GDM1 (cell line): ENCODE measurements at places on chromosomes 2 and 18.

- DNase-seq = no peak
Measured at GRCh38 chr2:36561237-36561944, 36.6 kb downstream of the FEZ2 start.

- no peak for DNase-seq
Measured at GRCh38 chr18:79859314-79859713, 61.6 kb downstream of the KCNG2 start.

- DNase-seq = peak; percentile 54
Measured at GRCh38 chr2:24382363-24383073, 22.2 kb upstream of the ITSN2 start.

DNA sequence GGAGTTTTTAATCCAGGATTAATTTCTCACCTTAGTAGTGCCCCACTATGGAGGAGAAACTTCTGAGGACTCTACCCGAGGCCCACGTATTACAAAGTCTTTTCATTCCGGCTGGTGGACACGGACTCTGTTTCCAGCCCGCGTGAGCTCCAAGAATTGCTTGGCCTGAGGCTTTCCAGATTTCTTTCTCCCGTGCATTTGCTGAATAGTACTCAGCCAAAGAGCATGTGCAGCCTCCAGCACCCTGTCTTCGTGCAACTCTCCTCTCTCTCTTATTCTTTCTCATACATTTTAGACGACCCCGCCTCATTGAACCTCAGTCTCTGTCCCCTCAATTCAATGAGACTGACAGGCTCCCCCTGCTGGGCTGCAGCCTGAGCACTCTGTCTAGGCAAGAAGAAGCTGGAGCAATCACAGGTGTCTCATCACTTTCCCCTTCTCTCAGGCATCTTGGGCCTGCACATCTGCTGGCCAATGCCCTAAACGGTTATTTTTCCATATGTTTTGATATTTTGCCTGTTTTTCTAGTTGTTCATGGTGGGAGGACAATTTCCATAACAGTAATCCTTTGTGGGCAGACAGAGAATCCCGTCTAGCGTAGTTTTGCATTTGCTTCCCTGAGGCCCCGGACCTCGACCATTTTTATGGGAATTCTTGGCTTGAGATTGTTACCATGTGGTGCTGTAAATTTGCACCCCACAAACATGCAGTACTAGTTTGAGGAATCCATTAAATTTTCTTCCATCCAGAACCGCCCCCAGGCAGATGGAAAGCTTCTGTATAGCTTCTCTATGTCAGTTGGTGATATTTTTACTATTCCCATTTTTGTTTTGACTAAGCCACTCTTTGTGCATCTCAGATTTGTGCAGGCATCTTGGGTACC is 50.1 kb upstream of the LPIN2 start:
- DNase-seq = peak; percentile 59

DNA sequence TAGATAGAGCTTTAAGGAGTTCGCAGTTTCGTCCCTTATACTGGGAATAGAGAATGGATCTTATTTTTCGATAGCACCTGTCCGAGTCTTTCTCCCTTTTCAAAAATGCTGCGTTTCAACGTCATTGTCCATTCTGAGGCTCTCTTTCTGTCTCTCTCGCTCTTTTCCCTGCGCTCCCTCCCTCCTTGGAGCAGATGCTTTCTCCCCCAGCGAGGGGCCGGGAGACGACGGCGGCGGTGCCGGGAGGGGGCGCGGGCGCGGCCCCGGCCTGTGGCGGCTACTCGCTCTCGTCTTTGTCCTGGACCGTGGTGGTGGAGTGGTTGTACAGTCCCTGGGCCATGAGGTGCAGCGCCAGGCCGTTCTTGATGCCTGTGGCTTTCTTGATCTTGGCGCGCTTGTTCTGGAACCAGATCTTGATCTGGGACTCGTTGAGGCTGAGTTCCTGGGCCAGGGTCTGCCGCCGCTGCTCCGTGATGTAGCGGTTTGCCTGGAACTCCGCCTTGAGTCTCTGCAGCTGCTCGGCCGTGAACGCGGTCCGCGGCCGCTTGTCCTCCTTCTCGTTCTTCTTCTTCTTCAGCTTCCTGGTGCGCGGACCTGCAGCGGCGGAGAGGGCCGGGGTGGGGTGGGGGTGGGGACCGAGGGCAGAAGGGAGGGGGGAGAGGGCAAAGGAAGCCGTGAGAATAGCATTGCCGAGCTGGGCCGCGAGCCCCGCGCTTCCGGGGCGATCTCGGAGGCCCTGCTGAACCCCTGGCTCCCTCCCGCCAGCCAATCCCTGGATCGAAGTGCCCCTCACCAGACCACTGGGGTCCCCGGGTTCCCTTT is 4.6 kb downstream of the EN1 start:
- DNase-seq = no peak

DNA sequence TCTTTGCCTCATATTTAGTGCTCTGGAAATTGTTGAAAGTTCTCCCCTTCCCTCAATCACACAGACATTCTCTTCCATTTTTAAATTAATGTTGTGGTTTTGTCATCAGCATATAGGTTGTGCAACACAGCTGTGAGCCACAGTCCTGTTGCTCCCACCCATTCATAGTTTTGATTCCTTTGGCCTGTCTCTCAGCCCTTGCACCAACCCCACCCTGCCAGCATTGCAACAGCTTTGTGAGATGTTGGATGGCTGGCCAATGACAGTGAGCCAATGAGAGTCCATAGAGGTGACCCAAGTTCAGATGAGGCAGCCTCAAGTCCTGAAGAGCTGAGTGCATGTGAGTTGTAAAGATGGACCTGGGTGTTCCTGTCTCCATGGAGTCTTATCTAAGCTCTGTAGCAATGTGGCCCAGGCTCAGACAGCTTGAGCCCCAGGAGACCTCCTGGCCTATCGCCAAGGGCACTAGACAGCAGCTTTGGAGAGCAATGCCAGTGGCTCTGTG is 775.5 kb downstream of the RNF144A start:
- no peak for DNase-seq

- DNase-seq = no peak
Measured at GRCh38 chr2:44542520-44542919, 180.8 kb downstream of the CAMKMT start.

DNA sequence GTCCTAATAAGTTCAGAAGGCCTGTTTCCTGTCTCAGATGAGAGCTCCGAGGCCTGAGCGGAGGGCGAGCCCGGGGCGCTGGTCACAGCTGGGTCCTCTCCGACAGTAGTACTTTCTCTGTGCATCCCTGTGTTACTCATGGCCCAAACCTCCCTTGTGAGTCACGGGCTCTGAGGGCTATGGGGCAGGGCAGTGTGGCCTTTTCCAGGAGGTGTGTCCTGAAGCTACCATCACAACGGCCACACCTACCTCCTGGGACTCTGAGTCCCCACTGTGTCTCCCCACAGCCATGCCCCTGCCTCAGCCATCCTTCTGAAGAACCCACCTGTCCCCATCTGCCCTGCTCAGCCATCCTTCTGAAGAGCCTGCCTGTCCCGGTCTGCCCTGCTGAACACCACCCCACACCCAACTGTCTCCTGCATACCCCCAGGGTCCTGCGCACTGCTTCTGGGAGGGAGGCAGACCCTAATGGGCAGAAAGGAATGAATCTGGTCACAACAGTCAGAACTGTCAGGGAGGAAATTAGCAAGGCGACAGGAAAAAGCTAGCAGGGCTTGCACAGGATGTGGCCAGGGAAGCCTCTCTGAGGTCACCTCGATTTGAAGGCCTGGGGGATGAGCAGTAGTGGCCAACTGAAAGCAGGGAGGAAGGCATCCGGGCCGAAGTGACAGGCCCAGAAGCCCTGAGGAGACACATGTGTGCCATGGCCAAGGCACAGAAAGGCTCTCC is 145.4 kb upstream of the RIOK3 start:
- DNase-seq = no peak

- no peak for DNase-seq
Measured at GRCh38 chr2:125566422-125566821, 1089.5 kb upstream of the GYPC start.

DNA sequence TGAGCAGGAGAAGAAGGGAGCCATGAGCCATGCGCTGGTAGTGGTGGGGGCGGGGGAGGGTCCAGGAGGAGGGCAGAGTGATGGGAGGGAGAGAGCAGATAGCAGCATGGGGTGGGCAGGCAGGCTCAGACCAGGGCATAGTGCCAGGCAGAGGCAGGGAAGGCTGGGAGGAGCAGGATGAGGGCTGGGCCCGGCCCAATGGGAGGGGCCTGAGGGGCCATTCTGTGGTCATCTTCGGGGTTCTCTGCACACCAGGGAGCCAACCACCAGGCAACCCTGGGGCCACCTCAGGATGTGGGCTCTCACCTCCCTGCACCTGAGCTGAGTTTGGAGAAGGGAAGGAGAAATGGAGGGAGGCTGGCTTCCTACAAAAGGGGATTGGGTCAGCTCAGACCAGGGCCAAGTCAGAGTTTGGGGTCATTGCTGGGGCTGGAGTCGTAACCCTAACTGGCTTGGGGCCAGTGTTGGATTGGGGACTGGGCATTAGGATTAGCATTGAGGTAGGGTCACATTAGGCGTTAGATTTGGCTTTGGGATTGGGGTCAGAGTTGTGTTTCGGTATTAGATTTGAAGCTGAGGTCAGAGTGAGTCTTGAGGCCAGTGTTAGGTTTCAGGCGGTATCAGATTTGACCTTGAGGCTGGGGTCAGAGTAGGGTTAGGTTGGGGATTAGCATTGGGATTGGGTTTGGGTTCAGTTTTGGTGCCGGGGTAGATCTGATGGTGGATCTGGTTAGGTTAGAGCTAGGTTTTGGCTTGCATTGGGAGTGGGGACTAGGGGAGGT is 11.2 kb downstream of the VIL1 start:
- DNase-seq = no peak

DNA sequence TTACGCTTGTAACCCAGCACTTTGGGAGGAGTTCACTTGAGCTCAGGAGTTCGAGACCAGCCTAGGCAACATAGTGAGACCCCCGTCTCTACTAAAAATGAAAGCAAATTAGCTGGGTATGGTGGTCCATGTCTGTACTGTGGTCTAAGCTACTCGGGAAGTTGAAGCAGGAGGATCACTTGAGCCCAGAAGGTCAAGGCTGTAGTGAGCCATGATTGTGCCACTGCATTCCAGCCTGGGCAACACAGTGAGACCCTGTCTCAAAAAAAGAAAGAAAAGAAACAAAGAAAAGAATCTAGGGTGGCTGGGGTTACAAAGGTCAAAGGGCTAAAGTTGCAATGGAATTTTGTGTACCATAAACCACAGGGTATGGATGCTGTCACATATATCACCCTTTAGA is 41.3 kb downstream of the KIF3C start:
- no peak for DNase-seq

DNA sequence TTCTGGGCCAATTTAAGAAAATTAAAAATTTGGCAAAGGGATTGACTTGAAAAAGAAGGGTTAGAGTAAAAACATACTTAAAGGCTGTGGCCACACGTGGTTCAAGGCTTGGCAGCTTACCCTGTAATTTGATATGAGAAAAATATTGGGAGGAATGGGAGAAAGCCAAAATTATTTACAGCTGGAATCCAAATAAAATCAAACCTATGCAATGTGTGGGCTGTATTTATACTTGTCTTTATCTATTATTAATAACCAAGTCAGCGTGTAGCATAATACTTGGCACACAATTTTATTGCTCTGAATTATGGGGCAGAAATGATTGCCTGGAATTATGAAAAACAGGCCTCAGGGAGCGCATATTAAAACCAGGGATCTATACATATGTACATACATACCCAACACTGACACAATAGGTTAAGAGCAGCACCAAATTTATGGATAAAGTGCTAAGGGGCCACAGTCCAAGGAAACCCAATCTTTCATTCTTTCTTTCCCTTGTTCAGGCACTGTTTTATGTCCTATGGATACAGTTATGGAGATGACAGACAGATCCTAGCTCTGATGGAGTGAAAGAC is 35.6 kb downstream of the FAM124B start:
- no peak for DNase-seq

GRCh38 chr2:52532956-52533355 is 1234.6 kb upstream of the CHAC2 start:
- DNase-seq = no peak

GRCh38 chr2:107621186-107622165 is 205.2 kb upstream of the RGPD4 start:
- no peak for DNase-seq

DNA sequence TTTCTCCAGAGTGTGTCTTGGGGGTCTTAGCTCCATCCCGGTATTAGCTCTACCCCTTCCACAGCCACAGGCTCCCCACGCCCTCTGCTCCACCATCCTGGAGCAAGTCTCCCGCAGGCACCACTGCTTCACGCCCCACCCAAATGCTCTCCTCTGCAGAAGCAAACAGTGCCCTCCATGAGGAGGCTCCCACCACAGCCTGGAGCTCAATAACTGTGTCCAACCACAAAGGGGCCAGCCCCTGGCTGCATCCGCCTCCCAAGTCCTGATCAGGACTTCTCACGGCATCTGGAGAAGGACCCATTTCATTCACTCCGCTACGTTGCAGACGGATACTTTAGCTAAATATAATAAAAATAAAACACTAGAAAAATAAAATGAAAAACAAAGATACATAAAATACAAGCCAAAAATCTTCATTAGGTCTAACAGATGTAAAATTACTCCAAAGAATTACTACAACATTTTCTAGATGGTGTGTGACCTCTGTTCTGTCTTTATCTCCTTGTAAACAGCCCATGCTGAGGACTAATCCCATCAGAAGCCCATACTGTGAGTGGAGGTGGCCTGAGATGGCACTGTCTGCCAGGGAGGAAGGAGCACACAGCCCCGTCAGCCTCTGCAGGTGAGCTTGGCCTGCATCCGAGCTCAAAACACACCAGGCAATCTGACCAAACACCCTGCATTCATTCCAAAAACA is 210.8 kb upstream of the RAB6C start:
- no peak for DNase-seq

- peak; percentile 26 for DNase-seq
Measured at GRCh38 chr18:63025251-63026090, 294.1 kb downstream of the BCL2 start.

GRCh38 chr18:65760457-65760856 is 9.6 kb downstream of the CDH7 start:
- DNase-seq = no peak

DNA sequence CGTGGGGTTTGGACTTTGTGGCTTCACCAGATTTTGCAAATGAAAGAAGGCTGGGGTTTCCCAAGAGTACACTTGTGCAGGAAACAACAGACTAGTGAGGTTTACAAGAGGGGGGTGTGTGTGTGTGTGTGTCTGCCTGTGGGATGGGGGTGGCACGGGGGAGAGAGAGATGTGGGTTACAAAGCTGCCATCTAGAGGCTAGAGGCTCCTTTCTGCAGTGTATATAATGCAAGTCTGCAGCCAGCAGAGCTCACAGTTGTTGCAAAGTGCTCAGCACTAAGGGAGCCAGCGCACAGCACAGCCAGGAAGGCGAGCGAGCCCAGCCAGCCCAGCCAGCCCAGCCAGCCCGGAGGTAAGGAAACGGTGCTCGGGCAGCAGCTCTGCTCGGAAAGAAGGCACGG is at the start of gene ACKR3:
Gene ACKR3, plus strand, starts transcription at position 253 of the 401 bp plus-strand sequence. CDS start 10,641 bp downstream, outside the sequence.
- peak; percentile 89 for DNase-seq
